ENCODE measurements at places on chromosomes 5 and 9.

GRCh38 chr5:82095536-82095935 is 123.7 kb downstream of the ATG10 start:
- DNase-seq = no peak

- no peak for DNase-seq
Measured at GRCh38 chr5:117463881-117464570, 889.4 kb upstream of the SEMA6A start.

DNA sequence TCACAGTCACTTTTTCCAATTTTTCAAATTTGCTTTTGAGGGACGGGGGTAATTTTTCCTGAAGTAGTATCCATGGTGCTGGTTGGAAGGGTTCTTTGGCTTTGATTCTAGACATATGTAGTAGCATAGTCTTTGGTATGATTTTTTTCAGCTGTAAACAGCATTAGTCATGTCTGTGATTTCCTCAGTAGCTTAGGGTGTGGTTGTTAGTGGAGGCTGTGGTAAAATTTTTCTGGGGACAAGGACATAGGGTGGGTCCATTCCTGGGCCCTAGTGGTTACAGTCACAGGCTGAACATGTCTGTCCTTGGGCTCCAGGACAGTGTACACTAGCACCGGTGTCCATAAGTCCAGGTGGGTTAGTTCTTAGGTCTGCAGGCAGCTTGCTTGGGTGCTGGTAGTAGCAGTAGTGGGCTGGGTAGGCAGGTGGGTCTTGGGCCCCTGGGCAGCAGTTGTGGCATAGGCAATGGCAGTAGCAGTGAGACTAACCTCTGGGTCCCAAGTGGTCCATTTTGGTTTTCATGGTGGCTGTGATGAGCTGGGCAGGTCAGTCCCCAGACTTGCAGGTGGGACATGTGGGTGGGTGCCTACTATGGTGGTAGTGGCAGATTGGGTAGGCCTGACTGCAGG is 100.0 kb upstream of the CXCL14 start:
- no peak for DNase-seq

DNA sequence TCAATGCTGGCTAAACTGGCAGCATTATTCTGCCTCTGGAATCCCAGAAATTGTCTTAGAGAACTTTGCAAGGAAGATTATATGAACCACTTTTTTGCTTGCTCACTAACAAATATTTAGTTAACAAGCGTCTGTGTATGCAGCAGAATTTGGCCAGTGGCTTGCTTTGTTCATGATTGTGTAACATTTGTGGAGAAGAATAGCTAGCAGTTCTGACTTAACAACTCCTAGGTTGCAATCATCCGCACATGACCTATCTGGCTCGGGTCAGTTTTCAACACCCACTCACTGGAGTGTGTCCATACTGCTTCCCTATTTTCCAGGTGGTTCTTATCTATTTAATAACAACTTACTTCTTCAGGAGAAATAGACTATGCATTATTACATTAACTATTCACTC is 98.5 kb downstream of the SNX18 start:
- peak; percentile 76 for DNase-seq

DNA sequence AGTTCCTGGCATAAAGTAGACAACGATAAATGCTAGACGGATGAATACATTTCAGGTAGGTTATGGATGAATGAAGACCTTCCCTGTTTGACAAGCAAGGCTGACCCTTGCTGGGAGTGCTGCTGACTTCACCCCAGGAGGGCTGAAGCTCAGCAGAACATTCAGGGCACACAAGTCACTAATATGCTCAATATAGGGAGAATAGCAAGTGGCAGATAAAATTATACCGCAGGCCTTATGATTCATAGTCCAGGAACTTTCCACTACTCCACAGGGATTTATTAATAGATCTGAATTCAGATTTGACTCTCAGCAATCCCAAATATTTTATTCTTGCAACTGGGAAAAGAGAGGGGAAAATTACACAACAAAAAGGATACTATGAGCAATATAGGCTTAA is 38.2 kb upstream of the GRAMD2B start:
- DNase-seq = no peak

GRCh38 chr5:135650081-135650480 is 71.3 kb upstream of the CXCL14 start:
- DNase-seq = no peak

DNA sequence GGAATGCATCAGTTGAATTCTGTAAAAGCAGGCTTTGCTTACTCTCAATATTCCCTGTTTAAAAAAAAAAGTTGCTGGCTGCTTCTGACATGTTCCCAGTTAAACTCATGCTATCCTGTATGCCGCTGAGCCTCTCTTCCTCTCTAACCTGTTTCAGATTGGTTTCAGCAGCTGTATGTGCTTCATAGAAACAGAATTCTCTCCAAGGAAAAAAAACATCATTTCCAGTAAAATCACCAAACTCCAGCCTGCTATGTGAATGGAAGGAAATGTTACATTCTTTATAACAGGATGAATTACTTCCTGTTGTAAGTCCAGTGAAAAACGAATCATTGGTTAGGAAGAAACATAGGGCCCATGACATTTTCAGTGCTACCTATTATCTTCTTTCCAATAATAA is 25.7 kb upstream of the KCNV2 start:
- DNase-seq = no peak

DNA sequence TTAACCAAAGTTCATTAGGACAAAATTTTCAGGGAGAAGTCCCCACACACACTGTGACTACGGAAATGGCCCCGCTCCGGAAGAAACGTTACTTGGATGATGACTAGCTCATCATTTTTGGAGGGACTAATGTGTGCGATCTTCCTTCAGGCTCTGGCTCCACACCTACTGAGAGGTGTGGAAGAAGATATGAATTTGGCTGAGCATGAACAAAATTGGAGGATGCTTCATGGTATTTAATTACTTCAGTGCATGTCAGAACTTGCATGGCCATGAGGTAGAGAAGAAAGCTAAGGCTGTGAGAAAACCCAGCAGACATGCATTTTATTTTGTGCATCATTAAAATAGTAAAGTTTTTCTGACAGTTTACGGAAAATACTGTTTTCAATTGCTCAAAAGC is 202.1 kb upstream of the TLE4 start:
- DNase-seq = no peak

DNA sequence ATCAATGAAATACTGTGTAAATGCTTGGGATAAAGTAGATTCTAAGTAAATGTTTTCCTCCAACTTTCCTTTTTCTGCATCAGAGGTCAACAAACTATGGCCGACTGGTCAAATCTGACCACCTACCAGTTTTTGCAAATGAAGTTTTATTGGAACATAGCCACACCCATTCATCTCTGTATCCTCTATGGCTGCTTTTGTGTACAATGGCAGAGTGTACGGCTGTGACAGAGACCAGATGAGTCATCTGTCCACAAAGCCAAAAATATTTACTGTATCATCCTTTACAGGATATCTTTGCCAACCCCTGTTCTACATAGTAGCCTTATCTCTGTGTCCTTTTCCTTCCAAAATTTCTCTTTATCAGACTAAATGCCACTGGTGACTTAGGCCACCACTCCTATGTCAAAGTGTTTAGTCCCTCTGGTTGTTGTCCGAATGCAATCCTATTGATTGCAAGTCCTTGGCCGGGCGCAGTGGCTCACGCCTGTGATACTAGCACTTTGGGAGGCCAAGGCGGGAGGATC is 218.4 kb upstream of the KLF4 start:
- DNase-seq = peak; percentile 33

GRCh38 chr5:33312571-33313549 is 127.9 kb upstream of the TARS1 start:
- no peak for DNase-seq

- DNase-seq = no peak
Measured at GRCh38 chr5:40431734-40432133, 248.0 kb upstream of the PTGER4 start.

GRCh38 chr9:96048104-96048955 is 172.8 kb downstream of the ERCC6L2 start:
- peak; percentile 68 for DNase-seq

DNA sequence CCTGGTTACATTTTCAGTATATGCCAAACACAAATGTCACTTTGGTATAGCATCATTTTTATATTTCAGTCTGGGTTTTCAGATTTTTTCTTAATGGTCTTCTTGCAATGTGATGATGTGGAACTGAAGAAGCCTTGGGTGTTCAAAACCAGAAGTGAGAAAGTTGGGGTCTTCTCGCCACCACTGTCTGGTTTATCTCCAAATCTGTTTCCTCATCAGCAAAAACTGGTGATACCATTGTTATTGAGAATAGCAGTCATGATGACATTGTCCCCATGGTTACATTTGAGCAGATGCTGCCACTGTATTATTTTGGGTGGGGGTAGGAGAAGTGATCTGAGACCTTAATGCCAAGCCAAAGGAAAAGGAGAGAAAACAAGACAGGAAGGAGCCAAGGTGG is 85.9 kb upstream of the MAP3K1 start:
- DNase-seq = no peak

- no peak for DNase-seq
Measured at GRCh38 chr5:83323557-83324180, 147.9 kb upstream of the VCAN start.

- peak; percentile 90 for DNase-seq
Measured at GRCh38 chr5:120388016-120388781, 75.9 kb upstream of the PRR16 start.

GRCh38 chr5:148759101-148759500 is 67.3 kb upstream of the ADRB2 start:
- no peak for DNase-seq

DNA sequence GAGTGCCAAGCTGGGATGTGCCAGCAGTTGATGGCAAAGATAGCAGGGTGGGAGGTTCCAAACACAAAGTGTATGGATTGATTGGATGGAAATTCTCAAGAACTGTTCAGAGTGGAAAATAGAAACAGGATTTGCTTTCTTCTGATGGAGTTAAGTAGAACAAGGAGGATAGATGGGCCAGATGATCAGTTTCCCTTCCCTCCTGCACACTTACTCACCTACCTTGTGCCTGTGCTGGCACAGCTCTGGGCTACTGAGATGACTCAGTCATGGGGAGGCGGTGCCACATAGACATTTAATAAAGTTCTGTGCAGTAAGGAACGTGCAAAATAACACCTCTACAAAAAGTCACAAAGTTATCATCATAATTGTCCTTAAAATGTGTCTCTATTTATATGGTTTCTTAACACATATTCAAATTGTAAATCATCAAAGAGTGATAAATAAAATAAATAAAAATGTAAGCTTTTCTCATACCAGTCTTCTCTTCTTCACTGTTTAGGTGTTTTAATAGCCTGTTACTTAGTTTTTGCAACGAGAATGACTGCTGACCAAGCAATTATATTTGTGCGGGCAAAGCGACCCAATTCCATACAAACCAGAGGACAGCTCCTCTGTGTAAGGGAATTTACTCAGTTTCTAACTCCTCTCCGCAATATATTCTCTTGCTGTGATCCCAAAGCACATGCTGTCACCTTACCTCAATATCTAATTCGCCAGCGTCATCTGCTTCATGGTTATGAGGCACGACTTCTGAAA is 12.7 kb downstream of the PTPDC1 start:
- no peak for DNase-seq

DNA sequence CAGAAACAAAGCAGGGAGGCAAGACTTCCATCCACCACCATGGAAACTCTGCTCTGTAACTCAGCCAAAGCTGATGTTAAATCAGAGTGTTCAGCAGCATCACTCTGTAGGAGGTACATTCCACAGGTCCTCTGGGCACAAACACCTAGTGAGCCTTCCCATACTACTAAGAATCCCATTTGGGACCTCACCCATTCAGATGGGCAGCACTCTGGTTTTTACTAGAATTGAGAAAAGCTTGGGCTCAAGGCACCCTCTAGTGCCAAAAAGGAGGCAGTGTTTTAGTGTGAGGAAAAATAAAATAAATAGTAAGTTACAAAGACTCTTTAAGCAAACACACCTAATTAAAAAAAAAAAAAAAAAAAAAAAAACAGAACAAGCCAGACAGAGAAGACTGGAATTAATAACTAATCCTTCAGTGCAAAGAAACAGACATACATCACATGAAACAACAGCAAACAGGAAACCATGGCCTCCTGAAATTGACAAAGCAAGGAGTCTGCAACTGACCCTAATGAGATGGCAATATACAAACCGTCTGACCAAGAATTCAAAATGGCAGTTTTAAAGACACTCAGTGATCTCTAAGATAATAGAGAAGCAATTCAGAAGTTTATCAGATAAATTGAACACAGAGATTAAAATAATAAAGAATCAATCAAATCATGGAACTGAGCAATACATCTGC is 159.5 kb downstream of the GNA14 start:
- no peak for DNase-seq

DNA sequence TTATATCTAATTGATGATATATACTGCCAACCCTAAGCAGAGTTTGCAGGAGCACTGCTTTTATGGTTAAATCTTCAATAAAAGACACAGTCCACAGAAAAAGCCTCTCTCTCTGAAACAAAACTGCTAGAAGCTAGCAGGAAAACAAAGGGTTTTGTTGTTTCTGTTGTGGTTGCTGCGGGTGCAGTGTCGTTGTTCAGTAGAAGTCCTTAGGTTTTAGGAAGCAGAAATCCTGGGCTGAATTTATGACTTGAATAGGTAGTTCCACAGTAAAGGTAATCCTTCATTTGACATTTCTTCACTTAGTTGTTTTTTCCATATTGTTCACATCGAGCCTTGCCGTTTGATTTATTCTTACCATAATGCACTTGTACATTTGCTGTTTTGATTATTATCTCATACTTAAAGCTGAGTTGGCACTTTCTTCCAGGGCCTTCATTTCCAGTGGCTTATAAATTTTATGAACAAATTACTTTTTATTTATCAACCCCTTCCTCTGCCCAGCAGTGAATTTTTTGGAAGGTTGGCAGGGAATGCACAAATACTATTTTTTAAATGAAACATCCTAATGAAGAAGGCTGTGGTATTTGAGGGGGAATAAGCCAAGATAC is 209.6 kb upstream of the SLC30A5 start:
- DNase-seq = no peak

- DNase-seq = no peak
Measured at GRCh38 chr5:57878301-57878722, 395.7 kb upstream of the ACTBL2 start.

GRCh38 chr5:74433255-74433895 is 207.2 kb downstream of the ENC1 start:
- DNase-seq = peak; percentile 79

DNA sequence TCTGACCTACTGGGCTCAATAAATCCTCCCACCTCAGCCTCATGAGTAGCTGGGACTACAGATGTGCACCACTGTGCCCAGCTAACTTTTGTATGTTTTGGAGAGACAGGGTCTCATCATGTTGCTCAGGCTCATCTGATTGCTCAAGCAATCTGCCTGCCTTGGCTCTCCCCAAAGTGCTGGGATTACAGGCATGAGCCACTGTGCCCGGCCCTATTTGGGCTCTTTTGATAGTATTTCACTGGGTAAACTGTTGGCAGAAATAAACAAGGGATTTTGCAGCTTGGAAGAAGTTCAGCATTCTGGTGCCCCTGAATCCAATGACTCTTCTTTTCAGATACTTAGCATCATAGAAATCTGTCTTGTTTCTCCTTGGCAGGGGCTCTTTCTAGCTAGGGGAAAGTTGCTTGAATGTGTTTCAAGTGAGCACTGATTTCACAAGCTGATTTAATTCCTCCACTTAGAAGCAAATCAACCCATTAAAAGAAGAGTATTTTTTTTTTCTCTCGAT is 146.8 kb downstream of the PAPPA start:
- DNase-seq = no peak

- DNase-seq = no peak
Measured at GRCh38 chr9:69975681-69976080, 68.0 kb upstream of the MAMDC2 start.

Data from suppressor macrophage treated with lipopolysaccharide for 1 hour (primary cell).